ENCODE measurements at places on chromosomes 13 and 19. TPM values are rescaled to one million over a fixed set of nuclear protein-coding genes. Genes with fewer than 3 reads are reported as not detected.

KCTD4 gene
- 0.77 TPM for total RNA-seq

RASAL3 gene
- total RNA-seq = 0.82 TPM

ANGPTL4 gene
- total RNA-seq = 2.4 TPM

COL4A1 gene
- 465 TPM for total RNA-seq

MEIS3 gene
- total RNA-seq = 31.7 TPM

Data from camera-type eye (tissue), 1 donor.